ENCODE measurements at places on chromosomes 3 and 15.

DNA sequence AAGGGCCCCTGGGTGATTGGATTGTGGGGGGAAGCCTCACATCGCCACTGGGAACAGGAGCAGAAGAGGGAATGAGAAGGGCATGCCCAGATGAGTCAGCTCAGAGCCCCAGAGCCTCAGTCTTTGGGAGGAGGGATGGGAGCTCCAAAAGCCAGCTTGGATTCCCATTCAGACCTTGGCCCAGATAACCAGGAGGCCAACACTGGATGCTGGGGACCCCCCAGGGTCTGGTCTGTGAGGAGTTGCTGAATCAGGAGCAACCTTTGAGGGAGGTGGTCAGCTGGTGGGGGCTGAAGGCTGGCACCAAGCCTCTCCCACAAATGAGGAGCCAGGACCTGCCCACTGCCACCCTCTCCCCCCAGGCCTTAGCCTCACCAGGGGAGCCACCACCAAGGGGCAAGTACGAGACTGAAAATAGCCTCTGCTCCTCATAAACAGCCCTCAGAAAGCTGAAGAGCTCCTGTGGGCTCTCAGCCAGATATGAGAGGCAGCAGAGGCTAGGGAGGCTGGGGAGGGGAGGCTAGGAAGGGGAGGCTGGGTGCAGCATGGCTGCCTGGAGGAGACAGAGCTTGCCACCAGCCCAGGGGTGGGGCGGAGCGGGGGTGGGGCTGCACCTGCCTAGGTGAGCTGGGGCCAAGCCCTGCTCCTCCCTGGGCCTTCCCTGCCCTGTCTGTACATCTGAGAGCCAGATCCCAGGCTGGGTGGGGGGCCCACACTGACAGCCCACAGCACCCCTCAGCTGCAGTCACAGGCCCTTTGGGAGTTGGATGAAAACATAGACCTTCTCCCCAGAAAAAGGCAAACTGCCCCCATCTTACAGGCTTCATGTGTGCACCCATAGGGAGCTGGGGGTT lies 99.8 kb downstream of the SEC22A start:
- no peak for DNase-seq

- DNase-seq = no peak
Measured at GRCh38 chr15:73781038-73781925, 28.1 kb upstream of the INSYN1 start.

- DNase-seq = no peak
Measured at GRCh38 chr15:81189583-81190283, 6.9 kb upstream of the IL16 start.

- DNase-seq = no peak
Measured at GRCh38 chr3:128550113-128550440, 57.1 kb upstream of the GATA2 start.

DNA sequence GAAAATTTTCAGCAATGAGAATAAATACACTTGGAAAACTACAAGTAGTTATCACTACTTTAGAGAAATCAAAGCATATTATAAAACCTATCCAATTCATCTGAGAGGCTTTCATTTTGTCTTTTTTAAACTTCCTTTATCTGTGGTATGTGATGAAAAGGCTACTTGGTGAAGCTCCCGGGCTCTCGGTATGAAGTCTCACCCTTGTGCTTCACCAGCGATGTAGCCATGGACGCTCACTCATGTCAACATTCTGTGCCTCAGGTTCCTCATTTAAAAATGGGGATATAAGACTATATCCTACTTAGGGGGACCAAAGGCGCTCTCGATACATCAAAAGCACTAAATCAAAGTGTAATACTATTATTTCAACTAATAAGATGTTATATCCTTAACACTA lies 14.9 kb downstream of the SATB1 start:
- no peak for DNase-seq

DNA sequence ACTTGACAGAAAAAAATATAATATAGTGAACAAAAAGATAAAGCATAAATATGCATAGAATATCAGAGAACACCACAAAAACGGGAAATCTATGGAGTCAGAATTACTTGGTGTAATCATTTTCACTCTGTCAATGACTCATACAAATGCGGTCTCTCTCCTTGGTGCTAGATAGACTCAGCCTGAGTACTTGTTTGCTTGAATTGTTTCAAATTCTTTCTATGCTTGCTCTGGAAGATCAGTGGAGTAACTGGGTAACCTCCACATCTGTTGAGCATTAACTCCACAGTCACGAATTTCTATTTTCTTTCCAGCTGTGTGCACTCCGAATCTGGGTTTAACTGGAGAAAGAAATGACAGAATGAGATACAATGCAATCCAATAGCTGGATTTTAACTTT lies 760.4 kb downstream of the ZPLD1 start:
- DNase-seq = no peak

- DNase-seq = no peak
Measured at GRCh38 chr3:197068077-197068476, 38.5 kb upstream of the MELTF start.

- DNase-seq = no peak
Measured at GRCh38 chr3:193941486-193941885, 194.5 kb upstream of the HES1 start.

DNA sequence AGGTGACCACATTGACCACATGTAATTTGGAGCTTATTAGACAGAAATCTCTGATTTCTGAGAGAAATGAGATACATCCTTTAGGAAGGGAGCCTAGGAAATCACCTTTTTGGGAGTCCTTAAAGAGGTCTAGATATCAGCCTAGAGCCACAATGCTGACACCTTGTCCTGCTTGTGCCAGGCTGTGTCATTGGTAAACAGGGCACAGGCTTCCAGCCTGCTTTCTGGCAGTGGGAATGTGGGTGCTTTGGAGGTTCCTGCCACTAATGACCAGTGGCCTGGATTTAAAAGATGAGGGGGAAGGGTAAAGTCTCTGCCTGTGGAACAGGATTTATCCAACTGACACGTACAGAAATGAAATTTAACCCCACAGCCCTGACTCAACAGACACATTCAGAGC lies 169.8 kb upstream of the KBTBD8 start:
- no peak for DNase-seq

DNA sequence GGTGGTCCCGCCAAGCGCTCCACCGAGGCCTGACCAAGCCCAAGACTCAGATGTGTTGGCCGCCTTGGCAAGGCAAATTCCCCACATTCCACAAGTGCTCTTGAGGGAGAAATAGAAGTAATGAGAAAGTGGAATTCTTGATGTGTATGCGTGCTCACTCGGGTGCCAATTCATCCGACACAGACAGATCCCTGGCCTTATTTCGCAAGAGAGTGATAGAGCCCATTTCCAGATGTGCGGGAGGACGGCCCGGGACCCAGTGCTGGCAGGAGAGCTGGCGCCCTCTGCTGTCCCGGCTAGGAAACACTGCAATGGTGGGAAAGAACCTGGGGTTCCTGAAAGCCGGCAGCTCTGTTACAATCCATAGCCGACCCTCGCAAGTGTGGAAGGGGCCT lies 76.0 kb downstream of the HMG20A start:
- peak; percentile 18 for DNase-seq

- DNase-seq = no peak
Measured at GRCh38 chr15:84872009-84872910, 12.2 kb upstream of the SLC28A1 start.

GRCh38 chr3:16788440-16789056 lies 96.2 kb upstream of the PLCL2 start:
- no peak for DNase-seq

- no peak for DNase-seq
Measured at GRCh38 chr3:113769551-113769950, 22.7 kb downstream of the ATP6V1A start.

DNA sequence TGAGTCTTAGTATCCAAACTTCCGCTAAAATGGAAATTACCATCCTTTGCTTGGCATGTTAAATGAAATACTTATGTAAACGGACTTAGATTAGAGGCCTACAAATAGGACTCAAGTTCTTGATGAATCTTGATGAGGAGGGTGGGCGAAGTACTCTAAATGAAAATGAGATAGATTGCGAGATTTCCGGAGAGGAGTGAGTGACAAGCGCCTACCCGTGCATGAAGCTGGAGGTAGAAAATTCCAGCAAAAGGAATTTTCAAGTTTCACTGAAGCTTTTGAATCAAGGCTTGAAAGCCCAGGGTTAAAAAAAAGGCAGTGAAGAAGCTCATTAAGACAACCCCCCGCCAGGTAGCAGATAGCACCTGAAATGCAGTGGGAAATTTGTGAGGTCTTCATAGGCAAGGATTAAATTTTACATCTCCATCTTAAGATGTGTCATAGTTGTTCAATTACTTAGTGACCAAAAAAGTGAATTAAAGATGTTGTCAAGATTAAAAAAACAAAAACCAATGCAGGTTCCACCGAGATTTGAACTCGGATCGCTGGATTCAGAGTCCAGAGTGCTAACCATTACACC lies 655 bp upstream of the RAB11A start:
- no peak for DNase-seq

GRCh38 chr3:42994595-42994994 lies 15.5 kb downstream of the GASK1A start:
- no peak for DNase-seq

GRCh38 chr3:152943645-152944044 lies 108.7 kb downstream of the P2RY1 start:
- DNase-seq = no peak

GRCh38 chr3:171585039-171585438 lies 124.8 kb upstream of the TNIK start:
- no peak for DNase-seq

DNA sequence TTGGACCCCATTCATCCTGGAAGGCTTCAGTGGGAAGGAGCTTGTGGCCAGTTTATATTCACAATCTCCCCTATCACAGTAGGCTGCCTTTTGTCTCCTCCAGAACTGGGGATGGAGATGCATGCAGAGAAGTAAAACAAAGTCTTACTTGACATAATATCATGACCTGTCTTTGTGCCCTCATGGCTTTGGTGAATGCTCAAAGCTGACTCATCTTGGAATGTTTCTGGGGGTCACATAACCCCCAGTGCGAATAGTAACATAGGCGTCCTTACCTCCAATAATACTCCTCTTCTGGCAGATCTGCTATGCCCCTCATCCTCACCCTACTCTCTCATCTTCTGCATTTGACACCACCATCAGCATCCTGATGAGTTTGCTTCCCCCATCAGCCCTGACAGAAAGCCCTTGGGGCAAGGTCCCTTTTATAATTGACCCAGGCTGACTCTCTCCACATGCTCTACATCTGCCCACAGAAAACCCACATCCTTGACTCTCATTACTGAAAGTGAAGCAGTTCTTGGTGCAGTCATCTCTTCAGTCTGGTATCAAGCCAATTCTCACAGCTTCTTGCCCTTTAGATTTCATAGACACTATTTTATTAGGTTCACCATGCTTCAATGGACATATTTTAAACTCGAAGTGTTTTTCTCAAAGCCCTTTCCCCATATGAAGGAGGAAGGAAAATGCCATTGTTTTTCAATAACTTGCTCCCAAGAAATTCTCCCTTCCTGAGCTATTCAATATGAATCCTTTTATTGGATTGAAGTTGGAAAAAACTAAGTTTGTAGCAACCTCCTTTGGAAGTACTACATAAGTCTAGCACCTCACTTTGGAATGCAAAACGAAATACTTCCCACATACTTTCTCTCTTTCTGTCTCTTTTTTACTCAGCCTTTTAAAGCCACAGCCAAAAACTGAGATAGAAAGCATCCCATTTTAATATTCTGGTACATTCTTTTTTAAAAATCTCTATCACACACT lies 36.6 kb downstream of the OSTN start:
- no peak for DNase-seq

- no peak for DNase-seq
Measured at GRCh38 chr15:43283526-43283925, 16.8 kb upstream of the TGM5 start.

GRCh38 chr15:69042531-69042930 lies 28.0 kb downstream of the NOX5 start:
- no peak for DNase-seq

GRCh38 chr3:98733053-98733811 lies 29.9 kb upstream of the ST3GAL6 start:
- DNase-seq = no peak

DNA sequence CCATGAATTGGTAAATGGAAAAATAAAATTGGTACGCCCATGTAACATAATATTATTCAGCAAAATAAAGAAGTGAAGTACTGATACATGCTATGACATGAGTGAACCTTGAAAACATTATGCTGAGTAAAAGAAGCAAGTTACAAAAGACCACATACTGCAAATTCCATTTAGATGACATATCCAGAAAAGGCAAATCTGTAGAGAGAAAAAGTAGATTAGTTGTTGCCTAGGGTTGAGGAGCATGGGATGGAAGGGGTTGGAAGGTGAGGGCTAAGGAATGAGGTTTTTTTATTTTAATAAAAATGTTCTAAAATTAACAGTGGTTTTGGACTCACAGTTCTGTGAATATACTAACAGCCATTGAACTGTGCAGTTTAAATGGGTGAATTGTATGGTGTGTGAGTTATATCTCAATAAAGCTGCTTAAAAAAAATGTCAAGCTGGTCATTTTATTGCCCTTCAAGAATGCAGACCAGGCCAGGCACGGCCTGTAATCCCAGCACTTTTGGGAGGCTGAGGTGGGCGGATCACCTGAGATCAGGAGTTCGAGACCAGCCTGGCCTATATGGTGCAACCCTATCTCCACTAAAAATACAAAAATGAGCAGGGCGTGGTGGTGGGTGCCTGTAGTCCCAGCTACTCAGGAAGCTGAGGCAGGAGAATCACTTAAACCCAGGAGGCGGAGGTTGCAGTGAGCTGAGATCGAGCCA lies 8.1 kb upstream of the DLG1 start:
- no peak for DNase-seq

GRCh38 chr3:58419780-58420507 lies 13.7 kb downstream of the PDHB start:
- DNase-seq = no peak

DNA sequence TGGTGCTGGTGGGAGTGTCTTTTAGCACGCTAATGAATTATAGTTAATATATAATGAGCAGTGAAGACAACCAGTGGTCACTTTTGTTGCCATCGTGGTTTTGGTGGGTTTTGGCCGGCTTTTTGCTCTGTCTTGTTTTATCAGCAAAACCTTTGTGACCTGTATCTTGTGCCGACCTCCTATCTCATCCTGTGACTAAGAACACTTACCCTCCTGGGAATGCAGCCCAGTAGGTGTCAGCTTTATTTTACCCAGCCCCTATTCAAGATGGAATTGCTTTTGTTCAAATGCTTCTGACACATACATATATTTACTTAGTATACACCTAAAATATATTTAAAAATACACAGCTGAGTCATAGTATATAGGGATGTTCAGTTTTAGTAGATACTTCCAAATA lies 770.3 kb downstream of the PDCD6IP start:
- no peak for DNase-seq

DNA sequence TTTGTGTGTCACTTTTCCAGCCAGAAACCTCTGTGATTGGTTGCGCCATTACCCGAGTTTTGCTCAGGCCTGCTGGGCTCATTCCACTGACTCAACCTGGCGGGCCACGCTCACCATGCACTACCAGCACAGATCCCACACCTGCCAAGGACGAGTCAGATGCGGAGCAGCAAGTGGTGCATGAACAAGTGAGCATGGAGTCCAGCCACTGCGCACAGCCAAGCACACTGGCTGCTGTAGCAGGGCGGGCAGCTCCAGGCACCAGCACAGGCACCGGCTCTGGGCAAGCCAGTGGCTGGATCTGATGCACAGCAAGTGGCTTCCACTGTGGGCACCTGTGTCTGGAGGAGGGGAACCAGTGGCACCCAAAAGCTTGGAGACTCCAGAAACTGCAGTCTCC lies 110.4 kb downstream of the CBLB start:
- DNase-seq = no peak
